ENCODE measurements at places on chromosomes 12 and 14.

DNA sequence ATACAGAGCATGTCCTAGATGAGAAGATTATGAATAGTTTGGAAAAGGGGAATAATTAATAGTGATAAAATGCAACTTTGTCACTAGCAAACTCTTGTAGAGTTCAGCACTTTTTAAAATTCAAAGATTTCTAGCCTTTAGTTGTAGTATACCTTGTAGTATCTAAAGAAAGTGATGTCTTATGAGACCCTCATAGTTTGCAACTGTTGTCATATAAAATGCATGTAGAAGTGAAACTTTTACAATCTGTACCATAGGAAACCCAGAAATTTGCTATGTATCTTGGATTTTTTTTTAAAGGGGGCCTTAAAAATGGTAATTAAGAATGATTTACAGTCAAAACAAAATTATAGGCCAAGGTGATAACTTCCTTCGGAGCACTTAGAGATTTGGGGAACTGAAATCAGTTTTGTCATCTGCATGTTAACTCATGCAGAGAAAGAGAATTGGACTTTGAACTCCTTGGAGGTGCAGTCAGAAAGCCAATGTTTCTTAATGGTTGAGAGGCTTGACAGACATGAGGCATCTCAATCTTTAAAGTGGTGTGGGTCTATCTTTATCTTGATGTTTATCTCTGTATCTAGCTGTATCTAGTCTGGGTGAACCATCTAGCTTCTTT lies 1.3 kb downstream of the LRRK2 start:
- no peak for DNase-seq

DNA sequence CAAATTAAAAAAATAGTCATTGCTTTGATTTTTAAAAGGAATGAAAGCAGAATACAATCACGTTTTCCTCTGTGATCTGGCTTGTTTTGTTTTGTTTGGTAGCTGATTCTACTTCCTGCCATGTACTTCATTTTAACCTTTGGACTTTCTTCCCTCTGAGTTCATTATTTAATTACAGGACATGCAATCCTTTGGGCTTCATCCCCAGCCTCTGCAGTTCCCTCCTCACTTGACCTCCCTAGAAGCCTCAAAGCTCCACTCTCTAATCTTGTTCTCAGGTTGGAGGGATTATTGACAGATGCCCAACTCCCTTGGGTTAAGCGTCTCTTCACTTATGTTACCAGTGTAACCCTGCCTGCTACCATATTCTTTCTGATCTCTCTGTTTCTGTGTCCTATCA lies 967.9 kb upstream of the SEL1L start:
- DNase-seq: no peak

DNA sequence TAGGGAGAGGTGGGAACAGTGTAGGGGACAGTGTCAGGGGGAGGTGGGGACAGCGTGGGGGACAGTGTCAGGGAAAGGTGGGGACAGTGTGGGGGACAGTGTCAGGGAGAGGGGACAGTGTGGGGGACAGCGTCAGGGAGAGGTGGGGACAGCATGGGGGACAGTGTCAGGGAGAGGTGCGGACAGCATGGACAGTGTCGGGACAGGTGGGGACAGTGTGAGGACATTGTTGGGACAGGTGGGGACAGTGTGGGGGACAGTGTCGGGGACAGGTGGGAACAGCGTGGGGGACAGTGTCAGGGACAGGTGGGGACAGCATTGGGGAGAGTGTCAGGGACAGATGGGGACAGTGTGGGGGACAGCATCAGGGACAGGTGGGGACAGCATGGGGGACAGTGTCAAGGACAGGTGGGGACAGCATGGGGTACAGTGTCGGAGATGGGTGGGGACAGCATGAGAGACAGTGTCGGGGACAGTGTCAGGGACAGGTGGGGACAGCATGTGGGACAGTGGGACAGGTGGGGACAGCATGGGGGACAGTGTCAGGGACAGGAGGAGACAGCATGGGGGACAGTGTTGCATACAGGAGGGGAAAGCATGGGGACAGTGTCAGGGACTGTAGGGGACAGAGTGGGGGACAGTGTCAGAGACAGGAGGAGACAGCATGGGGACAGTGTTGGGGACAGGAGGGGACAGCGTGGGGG lies 139.0 kb downstream of the TMEM121 start:
- no peak for DNase-seq

DNA sequence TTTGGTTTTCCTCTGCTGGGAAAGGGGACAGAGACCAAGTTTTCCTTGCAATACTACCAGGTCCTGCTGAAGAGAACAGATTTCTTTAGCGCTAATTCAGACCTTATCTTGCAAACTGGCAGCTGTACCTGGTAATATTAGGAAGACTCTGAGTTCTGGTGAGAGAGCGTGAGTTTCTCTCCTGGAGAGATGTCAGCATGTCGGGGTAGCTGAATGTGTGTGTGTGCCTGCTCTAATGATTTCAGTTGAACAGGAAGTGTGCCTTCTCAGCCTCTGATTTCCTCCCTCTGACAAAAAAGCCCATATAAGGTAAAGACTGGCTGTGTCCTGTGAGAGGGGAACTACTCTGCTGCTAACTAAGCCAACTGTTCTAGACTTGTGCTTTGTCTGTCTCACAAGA lies 10.3 kb upstream of the ERP27 start:
- DNase-seq: no peak

DNA sequence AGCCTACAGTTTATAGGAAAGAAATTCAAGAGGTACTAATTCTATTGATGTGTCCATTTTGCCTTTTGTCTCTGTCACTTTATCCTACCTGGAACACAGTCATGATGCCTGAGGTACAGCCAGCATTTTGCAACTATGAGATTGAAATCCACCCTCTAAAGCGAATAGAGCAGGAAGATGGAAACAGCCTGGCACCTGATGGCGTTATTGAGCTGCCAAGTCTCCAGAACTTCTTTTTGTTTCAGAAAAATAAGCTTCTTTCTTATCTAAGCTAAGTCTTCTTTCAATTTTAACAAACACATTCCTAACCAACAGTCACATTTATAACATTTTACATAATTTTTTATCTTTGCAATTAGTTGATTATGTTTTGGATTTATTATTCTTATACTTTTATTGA lies 182.1 kb downstream of the PAWR start:
- no peak for DNase-seq

GRCh38 chr14:104461676-104462449 lies 117.7 kb upstream of the C14orf180 start:
- no peak for DNase-seq

- DNase-seq: no peak
Measured at GRCh38 chr14:103500148-103500990, 22.3 kb downstream of the CKB start.

- no peak for DNase-seq
Measured at GRCh38 chr14:87877877-87878276, 115.1 kb downstream of the GALC start.

GRCh38 chr12:18363321-18363720 lies 102.0 kb downstream of the PIK3C2G start:
- DNase-seq: no peak

- no peak for DNase-seq
Measured at GRCh38 chr14:102063808-102064429, 22.9 kb downstream of the HSP90AA1 start.

DNA sequence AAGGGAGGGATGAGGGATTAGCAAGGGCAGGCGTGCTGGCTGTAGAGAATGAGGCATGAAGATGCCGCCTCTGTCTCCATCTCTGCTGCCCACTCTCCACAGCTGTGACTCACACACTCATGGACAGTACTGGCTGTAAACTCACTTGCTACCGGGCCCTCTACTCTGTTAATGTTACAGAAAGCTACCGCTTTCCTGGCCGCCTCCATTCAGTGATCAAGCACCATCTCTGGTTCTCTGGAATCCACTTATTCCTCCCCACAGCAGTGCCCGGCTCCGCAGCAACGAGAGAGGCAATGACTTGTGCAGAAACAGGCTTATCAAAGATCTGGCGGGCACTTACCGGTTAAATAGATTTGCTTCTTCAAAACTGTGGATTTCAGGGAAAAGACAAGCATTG lies 34.8 kb downstream of the AMN start:
- no peak for DNase-seq

DNA sequence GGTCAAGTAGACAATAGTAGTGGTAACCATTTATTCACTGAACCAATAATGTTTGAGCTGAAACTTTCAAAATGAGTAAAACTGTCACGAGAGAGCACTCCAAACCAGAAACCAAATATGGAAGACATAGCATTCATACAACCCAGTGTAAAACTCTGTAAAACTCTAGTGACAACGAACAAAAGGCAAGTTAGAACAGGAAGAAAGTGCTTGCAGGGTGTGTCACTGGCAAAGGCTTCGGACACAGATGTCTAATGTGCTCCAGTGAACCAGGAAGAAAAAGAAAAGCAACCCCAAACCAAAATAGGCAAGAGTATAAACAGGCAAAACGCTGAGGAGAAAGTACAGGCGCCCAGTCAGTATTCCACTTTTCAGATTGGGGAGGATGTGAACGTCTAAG lies 79.3 kb upstream of the FZD10 start:
- DNase-seq: no peak

GRCh38 chr14:105379946-105380345 lies 18.4 kb upstream of the TEX22 start:
- DNase-seq: no peak

GRCh38 chr12:40262657-40263056 lies 37.9 kb downstream of the LRRK2 start:
- no peak for DNase-seq

DNA sequence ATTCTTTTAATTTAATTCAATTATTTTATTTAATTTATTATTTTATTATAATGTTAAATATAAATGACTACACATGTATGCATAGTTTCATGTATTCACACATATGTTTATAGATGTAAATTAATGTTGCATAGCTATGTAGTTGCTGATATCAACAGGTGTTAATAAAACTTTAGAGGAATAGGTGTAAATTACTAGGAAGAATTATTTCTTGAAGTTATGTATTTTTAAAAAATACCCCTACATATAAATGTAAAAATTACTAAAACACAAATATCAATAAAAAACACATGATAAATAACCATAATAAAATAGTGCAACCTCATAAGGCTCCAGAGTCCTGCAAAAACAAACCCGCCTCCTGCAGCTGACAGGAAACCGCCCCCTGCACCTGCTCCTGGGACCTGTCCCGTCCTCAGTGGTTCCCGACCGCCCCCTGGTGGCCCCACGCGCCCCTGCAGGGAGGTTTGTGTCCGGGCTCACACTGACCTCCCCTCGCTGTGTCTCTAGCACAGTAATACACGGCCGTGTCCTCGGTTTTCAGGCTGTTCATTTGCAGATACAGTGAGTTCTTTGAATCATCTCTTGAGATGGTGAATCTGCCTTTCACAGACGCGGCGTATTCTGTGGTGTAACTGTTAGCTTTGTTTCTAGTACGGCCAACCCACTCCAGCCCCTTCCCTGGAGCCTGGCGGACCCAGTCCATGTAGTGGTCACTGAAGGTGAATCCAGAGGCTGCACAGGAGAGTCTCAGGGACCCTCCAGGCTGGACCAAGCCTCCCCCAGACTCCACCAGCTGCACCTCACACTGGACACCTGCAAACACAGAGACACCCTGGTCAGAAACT lies 1264.0 kb downstream of the TMEM121 start:
- DNase-seq: no peak

DNA sequence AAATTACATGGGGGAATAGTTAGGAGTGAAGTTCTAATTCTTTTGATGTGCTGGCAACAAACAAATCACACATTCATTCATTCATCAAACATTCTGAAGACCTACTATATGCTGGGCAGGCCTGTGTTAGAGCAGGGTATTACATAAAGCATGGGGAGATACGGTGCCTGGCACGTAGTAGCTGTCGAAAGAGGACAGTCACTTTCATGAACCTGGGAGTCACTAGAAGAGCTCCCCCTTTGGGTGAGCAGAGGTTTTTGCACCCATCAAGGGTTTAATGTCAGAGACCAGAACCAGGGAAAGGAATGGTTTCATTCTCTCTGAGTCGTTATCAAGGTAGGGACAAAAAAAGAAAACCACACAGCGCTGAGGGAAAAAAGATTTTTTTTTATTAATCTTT lies 10.0 kb downstream of the LHX5 start:
- DNase-seq: no peak

DNA sequence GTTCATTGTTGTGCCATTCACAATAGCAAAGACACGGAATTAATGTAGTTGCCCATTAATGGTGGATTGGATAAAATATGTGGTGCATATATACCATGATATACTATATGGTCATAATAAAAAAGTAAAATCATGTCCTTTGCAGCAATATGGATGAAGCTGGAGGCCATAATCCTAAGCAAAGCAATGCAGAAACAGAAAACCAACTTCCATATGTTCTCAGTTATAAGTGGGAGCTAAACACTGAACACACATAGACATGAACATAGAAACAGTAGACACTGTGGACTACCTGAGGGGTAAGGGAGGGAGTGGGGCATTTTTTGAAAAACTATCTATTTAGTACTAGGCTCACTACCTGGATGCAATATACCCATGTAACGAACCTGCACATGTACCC lies 3.0 kb upstream of the ERP27 start:
- DNase-seq: no peak

DNA sequence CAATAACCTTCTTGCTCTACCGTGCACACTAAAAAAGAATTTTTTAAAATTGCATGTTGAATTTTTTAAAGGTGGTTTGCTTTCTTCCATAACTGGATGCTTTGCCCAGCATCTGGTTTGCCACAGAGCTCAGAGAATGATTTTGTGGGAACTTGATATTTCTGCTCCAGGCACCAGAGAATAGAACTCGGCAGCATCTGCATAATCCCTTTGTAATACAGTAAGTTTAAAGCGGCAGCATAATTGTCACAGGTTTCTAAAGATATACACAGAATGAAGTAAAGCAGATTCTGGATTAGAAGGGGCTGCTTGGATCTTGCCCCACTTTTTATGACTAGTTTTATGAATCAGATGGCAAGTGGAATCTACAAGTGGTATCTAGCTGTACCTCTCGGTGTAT lies 352.0 kb downstream of the NPAS3 start:
- DNase-seq: no peak

GRCh38 chr14:101961011-101961721 lies 3.2 kb upstream of the DYNC1H1 start:
- DNase-seq: no peak

DNA sequence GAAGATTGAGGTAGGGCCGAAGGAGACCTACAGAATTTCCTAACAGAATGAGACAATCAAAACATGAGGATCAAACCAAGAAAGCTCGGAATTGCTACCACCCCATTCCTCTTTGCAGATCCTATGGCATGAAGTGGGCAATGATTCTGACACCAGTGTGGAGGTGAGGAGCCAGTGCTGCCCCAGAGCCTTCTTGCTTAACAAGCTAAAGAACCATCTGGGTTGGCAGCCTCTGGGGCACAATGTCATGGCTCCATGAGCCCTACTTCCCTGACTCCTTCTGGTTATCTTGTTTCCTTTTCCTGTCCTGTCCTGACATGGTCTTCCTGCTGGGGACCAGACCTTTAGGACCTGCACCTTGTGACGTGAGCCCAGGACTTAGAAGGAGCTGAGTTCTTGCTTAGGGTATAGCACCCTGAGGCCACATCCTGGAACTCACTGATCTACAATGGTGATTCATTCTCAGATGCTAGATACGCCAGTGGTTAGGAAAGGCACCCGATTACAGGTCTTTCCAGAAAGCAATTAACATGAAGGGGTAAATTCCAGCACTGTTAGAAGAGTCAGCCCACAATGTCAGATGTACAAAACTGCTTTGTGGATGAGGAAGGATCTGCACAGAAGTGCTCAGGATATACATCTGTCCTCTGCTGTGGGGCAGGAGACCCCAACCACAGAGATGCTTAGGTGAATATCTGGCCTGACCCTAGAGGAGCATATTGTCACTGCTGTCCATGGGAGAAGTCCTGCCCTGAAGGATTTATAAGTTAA lies 324.2 kb downstream of the ZFP36L1 start:
- no peak for DNase-seq

GRCh38 chr14:58763210-58763609 lies 125.4 kb downstream of the DACT1 start:
- no peak for DNase-seq

All from RWPE2 (cell line).